CD14-positive monocyte (primary cell): ENCODE measurements at places on chromosomes 6 and 20.
A peak's percentile ranks its signal among the peaks of the same experiment; 100 is the strongest.

DNA sequence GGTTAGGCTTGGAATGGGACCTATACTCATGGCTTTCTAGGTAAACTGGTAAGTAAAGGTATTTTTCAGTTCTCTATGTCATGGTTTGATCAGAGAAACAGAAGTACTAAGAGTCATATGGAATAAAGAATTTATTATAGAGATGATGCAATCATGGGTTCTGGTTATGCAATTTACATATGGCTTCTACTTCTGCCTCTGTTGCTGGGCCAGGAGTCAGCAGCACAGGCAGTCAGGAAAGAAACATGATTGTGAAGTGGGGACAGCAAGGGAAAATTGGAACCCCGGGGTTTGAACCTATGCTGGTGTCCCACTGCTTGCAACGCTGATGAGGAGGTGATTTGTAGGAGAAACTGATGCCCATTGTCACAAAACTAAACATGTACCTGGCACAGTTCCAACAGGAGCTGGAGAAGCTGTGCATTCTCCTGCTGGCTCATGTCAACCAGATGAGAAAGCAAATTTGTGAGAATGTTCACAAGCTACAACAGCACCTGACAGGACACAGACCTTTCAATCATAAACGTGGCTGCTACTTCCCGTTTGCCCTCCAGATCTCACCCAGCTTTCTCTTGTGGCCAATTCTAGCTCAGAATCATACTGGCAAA is 887.1 kb downstream of the TFAP2A start:
- DNase-seq: peak; percentile 15

- DNase-seq: peak; percentile 36
Observed at GRCh38 chr6:44771647-44772415, 384.3 kb downstream of the CDC5L start.

DNA sequence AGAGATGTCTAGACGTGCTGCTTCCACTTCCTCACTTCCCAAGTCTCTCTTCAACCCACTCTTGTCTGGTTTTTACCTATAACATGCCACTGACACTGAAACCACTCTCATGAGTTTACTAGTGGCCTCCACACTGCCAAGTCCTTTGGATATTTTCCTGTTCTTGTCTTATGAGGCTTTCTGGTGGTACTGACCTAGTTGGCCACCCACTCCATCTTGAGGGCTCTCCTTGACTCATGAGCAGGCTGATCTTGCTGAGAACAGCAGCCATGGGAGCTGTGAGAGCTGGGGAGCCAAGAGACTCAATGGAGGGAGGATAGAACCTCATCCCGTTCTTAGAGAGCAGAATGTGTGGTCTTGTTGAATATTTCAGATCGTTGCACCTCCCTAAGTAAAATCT is 283.4 kb upstream of the PRDM1 start:
- DNase-seq: no peak

GRCh38 chr6:16933961-16934360 is 167.9 kb upstream of the STMND1 start:
- DNase-seq: no peak

- no peak for DNase-seq
Observed at GRCh38 chr6:35238843-35239289, 20.7 kb upstream of the ZNF76 start.

DNA sequence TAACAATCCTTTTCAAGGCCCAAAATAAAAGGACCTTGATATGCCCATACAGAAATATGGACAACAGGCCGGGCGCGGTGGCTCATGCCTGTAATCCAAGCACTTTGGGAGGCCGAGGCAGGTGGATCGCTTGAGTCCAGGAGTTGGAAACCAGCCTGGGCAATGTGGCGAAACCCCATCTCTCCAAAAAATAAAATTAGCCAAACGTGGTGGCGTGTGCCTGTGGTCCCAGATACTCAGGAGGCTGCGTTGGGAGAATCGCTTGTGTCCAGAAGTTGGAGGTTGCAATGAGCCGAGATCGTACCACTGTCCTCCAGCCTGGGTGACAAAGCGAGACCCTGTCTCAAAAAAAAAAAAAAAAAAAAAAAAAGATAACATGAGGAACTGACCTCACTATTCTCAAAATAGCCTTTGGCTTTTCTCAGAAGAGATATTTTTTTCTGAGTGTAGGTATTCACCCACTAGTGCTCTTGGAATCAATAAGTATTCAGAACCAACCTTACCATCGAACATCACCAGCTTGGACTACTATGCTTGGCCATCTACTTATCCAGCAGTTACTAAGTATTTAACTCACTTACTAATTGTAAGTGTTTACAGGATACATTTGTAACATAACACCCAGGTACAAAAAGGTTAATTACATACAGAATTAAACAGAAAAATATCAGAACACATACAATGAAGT is 99.2 kb downstream of the OR2B2 start:
- no peak for DNase-seq

GRCh38 chr20:23180451-23180921 is 94.4 kb upstream of the CD93 start:
- no peak for DNase-seq

GRCh38 chr6:137827411-137827940 is 39.6 kb upstream of the TNFAIP3 start:
- no peak for DNase-seq

GRCh38 chr6:166561771-166562359 is 24.6 kb downstream of the RAMACL start:
- DNase-seq: no peak

GRCh38 chr6:21694168-21694567 is 100.6 kb downstream of the SOX4 start:
- DNase-seq: no peak

DNA sequence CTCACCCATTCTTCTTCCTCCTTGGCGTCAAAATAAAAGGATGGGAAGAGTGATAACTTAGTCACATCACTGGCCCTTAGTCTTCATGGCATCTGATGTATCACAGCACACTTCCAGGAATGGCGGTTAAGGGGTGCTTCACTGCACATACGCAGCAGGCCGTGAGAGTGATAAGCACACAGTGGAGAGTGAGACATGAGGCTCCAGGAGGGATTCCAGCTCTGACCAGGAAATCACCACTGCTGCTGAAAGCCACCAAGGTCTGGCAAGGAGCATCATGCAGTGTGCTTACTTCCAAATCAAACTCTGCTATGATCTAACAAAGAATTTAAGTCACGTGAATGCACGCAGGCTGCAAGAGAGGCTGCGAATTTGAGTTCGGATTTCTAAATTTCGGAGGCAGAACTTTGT is 62.4 kb downstream of the ARID1B start:
- no peak for DNase-seq

GRCh38 chr20:54004445-54004844 is 65.9 kb downstream of the BCAS1 start:
- no peak for DNase-seq

- no peak for DNase-seq
Observed at GRCh38 chr6:161104966-161105365, 113.4 kb downstream of the MAP3K4 start.

GRCh38 chr6:16669227-16669626 is 92.0 kb downstream of the ATXN1 start:
- DNase-seq: peak; percentile 62

GRCh38 chr20:32448306-32449056 is 90.3 kb downstream of the ASXL1 start:
- DNase-seq: no peak

- no peak for DNase-seq
Observed at GRCh38 chr6:163950159-163950558, 535.6 kb downstream of the QKI start.

- DNase-seq: no peak
Observed at GRCh38 chr6:22471132-22471690, 98.2 kb upstream of the HDGFL1 start.

DNA sequence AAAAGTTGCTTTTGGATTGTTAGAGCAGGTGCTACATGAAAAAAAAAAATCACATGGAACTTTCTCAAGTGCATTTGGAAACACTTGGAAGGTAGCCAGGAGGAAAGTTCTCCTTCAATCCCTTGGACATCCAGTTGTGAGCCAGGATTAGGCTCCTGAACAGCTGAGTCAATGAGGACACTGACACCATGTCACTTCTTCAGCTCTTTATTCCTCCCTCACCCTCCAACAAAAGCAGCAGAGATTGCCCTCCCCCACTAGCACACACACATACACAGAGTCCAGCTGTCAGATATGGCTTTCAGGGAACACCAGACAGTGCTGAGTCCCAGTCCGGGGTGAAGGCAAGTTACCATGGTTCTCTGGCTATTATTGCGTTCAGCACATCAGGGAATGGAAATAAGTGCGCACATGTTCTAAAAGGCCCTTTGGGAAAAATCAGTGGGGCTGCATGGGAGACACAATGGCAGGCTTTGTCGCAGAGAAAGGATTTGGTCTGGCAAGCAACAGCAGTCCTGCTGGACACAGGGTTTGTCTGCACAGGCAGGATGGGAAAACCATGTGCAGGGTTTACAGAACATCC is 124.7 kb upstream of the MARCKS start:
- DNase-seq: no peak

DNA sequence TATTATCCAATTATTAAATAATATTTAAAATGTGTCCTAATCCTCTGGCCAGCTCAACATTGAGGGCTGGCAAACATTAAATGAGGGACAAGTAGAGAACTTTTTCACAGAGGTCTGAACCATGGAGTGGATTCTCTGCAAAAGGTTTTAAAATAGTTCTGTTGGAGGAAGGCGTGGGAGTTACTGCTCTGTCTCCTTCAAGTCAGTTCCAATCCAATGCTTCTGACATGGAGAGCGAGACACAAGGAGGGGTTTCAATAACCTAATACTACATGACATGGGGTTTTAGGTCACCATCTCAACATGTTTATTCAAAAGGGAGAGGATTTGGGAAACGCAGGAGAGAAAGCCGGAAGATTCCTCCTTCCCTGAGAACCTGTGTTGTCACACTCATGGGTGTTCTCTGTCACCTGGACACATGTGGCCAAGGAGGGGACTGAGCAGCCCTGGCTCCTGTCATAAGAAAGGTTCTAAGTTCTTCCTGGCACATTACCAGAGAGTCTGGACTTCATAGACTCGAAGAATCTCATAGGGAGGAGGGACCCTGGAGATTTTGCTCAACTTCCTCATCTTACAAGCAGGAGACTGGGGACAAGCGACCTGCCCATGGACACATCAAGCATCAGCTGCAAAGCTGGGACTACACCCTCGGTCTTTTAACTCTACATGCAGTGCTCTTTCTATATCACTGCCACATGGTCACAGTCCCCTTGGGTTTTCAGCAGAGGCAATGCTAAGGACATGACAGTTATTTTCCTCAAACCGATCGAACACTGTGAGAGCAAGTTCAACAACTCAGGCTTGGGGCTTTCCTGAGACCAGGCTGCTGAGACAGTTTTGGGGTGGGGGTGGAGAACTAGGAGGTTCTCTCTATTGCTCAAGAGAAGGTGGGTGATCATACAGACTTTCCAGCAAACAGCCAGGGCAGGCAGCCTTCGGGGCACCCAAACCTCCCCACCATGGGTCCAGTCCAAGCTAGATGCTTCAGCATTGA is 38.6 kb downstream of the PRDM1 start:
- DNase-seq: peak; percentile 25

- DNase-seq: no peak
Observed at GRCh38 chr6:126175251-126175650, 164.7 kb upstream of the CENPW start.

DNA sequence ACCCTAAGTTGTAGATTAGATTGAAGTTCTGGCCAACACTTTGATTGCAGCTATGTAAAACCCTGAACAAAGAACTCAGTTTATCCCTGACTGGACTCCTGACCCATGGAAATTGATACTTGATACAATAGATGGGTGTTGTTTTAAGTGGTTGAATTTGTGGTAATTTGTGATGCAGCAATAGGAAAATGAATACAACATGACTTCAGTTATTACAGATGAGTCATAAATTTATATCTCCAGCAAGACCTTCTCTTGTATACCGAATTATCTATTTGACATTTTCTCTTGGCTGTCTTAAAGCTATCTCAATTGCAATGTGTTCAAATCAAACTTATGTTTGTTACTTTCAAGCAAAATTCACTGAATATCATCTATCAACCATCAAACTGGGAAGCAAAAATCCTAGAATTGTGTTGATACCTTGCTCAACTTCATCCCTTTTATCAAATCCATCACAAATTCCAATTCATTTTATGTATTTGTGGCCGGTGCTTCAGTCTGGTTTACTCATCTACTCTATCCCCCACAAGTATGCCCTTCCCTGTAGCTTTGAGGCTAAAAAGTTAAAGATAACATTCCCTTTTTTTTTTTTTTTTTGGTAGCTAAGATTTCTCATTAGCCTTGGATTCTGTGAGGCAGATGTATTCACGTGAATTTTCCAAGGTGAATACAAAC is 129.4 kb upstream of the CENPW start:
- DNase-seq: no peak

DNA sequence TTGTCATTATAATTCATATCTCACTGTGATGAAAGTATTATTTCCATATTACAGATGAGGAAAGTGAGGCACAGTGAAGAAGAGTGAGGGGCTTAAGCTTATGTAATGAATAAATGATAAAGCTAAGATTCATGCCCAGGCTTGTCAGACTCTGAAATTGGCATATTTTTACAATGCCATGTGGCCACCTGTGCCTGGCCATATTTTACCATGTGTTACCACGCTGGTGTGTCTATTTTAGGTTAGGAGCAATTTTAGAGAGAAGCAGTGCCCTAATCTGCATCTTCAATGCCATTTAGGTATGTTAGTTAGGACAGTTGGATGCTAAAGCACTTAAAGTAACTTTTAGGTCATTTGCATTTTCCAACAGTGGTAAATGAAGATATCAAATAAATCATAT is 188.0 kb upstream of the FLRT3 start:
- DNase-seq: no peak

GRCh38 chr6:31225735-31226134 is 46.2 kb downstream of the HLA-C start:
- DNase-seq: no peak

DNA sequence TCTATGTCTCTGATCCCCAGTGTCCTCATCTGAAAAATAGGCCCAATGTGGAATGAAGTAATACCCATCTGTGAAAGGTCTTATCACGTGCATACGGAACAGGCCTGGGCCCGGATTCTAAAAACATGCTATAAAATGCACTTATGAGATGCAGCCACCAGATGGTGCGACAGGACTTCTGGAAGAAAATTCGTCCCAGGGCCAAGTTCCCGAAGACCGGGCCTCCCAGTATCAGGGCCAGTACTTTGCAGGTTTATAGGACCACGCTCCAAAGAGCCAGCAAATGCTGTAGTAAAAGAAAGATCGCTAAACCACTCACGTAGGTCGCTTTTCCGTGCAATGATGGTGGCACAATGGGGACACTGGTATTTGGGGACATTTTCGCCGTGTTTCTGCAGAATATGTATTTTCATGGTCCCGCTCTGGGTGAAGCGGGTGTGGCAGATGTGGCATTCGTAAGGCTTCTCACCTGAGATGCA is 10.6 kb downstream of the CTCFL start:
- DNase-seq: peak; percentile 73
